ENCODE measurements at places on chromosomes 2 and 18.

- peak; percentile 65 for DNase-seq
Measured at GRCh38 chr2:2664989-2665833, 334.1 kb upstream of the MYT1L start.

DNA sequence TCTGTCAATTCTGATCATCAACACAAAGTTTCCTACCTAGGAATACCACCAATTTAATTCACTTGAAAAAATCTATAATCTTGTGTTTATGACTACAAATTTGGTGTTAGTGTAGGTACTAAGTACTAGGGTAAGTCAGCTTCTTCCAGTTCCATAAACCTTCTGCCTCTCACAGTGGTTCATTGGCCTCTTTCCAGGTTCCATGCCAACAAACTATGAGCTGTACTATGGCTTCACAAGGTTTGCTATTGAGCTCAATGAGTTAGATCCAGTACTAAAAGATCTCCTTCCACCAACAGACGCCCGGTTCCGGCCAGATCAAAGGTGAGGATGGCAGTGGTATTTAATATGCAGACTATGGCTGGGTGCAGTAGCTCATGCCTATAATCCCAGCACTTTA is 58.8 kb downstream of the PRKRA start:
- DNase-seq = peak; percentile 31

DNA sequence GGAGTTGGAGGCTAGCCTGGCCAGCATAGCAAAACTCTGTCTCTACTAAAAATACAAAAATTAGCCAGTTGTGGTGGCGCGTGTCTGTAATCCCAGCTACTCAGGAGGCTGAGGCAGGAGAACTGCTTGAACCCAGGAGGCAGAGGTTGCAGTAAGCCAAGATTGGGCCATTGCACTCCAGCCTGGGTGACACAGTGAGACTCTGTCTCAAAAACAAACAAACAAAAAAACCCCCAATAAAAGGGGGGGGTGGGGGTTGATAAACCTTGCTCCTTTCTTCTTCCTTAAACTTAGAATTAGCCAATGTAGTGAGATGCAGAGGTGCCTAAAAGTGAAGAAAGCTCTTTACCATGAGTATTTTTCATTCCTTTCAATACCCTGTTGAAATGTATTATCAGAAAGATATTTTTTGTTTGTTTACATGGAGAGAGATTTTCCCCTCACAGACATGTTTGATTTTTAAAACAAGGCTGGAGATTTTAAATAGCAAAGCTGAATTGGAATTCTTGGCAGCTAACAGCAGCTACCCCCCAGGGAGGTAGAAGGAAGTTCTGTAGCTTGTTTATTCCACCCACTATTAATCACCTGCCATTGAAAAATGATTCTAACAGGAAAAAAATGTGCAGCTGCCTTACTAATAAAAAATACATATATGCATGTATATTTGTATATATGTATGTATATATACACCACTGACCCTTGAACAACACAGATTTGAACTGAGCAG is 48.6 kb downstream of the GYPC start:
- DNase-seq = peak; percentile 69

DNA sequence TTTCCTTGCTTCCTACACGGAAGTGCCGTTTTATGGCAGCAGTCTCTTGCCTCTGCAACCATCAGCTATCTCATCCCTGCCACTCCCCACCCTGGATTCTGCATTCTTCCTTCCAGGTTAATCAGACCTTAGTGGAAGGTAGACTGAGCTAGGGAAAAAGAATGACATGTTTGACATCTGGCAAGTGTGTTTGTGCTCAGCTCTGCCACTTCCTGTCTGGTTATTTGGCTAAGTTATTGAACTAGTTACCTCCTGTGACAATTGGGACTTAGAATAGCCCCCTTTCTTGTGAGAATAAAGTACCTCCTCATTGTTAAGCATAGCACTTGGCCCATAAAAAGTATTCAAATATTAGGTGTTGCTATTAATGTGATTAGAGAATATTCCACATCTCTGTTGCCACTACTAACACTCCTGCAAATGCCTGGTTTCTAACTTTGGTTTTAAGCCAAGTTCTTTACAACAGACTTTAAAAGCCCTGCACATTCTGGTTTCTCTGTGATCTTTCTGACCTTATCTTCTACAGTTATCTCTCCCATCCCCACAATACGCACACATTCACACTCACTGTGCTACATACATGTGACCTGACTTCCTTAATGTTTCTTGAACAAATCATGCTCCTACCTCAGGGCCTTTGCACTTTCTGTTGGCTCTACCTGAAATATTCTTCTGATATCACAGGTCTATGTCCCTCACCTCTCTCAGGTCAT is 10.8 kb upstream of the MAPRE2 start:
- DNase-seq = no peak

DNA sequence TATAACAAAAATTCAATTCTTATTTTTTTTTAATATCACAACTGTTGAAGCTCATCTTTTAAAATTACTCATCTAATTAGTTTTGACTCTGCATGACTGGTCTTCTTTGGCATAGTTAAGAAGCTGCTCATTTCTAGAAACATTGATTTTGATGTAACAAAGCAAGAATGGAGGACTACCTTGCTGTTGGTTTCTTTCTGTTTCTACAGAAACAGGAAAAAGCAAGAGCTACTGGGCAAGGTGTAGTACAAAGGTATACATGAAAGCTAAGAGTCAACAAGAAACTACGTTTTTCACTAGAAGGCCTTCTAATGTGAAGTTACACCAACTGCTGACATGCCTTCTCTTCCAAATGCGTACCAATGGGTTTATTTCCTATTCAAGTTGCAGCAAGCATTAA is 90.6 kb upstream of the SYT4 start:
- DNase-seq = no peak

DNA sequence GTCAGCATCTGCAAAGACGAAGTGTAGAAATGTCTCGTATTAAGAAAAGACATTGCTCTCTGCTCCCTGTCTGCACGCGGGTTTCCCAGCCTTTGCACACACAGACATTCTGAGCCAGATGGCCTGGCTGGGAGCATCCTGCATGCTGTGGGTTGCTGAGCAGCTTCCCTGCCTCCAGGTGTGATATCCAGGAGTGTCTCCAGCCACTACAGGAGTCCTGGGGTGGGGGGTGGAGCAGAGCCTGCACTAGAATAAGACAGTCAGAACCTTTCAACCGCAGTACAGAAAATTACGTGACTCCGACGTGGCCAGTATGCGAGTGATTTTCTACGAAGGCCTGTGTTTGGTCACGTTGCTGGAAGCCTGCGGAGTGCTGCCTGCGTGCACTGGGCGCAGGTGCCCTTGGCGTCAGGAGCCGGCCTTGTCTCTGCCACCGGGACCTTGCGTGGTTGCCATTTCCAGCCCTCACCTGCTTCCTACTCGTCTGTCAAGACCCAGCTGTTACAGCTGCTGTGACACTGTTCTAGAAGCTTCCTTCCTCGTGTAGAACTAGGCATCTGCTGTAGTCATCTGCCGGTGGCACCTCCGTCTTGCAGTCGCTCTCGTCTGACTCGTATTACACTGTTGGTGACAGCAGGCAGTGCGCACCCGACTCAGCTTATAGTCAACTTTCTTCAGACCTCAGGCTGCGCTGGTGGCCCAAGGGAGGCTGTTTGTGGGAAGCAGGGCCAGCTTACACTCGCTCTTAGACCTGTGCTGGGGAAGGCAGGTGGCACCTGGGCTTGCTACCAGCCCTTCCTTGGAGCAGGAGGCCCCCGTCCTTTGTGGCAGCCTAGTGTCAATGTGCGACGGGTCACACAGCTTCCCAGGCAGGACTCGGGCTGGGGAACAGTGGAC is 11.2 kb downstream of the CTDP1 start:
- no peak for DNase-seq

- DNase-seq = peak; percentile 4
Measured at GRCh38 chr2:8797682-8798081, 39.7 kb downstream of the KIDINS220 start.

DNA sequence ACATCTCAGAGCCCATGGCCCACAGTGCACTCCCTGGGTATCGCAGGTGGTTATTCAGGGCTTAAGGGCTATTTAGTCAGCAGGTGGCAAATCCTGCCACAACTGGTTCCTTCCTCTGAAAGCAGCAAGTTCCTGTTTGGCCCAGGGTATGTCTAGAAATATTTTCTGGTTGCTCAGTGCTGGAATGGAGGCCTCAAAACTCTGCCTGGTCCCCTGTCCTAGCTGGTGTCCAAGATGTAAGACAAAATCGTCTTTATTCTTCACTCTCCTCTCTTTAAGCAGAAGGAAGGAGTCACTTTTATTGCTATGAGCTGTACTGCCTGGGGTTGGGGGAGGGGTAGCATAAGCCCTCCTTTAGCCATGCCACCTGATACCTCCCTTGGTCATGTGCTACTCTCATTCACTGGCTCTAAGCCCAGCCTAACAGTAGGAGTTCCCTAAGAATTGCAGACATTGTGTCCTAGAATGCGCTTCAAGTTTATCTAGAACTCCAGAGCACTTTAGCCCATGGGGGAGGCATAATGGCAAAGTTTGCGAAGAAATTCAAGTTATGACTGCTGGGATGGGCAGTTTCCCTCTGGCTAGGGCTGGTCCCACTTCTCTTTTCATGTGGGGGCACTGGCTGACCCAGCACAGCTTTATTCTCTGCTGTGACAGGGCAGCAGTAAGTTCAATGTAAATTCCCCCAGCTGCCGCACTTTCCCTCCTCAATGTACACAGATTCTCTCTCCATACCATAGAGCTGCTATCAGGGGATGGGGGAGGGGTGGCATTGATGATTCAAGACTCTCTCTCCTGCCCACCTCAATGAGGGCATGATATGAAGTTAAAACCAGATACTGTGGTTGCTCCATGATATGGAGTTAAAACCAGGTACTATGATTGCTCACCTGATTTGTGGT is 27.1 kb upstream of the CWC22 start:
- peak; percentile 83 for DNase-seq

- no peak for DNase-seq
Measured at GRCh38 chr2:55976681-55977080, 53.1 kb upstream of the EFEMP1 start.

- DNase-seq = no peak
Measured at GRCh38 chr2:241469746-241470145, 38.6 kb downstream of the STK25 start.

- peak; percentile 69 for DNase-seq
Measured at GRCh38 chr2:201698588-201699226, at the start of gene MPP4. MPP4 (minus strand) TSS chr2:201698644; CDS start chr2:201693954, 4,690 bp downstream.

DNA sequence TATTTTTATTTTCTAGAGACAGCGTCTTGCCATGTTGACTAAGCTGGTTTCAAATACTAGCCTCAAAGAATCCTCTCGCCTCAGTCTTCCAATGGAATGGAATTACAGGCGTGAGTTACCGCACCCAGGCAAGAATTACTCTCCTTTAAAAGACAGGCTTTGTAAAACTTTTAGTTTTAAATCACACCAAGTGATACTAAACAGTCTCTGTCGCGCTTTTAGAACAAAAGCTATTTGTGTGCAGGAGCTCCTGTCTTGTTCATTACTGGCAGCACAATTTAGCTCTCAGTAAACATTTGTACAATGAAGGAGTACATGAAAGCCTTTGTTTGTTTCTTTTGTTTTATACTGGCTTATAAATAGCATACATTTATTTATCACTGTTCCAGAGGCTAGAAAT is 1719.2 kb upstream of the PIK3C3 start:
- no peak for DNase-seq

DNA sequence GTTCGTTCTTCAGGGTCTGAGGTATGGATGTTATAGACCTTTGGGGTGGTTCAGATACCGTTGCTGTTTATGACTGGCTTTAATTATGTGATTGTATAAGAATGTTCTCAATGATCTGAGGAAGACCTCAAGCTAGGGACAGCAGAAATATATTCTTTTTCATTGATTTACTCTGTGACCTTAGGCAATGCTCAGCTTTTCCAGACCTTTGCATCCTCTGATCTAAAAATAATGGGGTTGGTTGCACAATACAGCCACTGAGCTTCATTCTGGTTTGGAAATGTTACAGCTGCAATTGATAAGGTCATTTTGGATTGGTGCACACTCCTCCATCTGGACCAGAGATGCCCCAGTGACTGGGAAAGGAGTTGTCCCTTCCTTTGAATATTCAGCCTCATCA is 17.2 kb upstream of the CABYR start:
- DNase-seq = no peak

DNA sequence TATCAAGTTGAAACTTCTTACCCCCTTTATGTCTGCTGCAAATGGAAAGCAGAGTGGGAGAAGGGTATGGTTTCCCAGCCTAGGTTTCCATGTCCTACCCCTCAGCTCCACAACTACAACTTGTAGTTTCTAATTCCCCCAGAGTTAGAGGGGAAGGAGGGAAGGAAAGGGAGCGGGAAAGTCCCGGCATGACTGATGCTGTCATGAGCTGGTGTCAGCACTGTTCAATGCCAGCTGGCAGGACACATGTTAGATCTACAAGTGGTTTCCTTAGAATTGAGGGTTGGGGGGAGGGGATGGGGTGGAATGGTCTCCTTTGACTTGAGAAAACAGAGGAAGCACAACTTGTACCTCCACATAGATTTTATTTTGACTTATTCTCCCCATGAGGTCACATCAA is 194.0 kb downstream of the MBD2 start:
- DNase-seq = no peak

GRCh38 chr2:129752176-129752575 is 227.3 kb upstream of the RAB6C start:
- DNase-seq = no peak

- no peak for DNase-seq
Measured at GRCh38 chr2:109530712-109531111, 83.1 kb downstream of the SEPTIN10 start.

GRCh38 chr2:108169982-108170625 is 69.7 kb upstream of the SULT1C3 start:
- DNase-seq = peak; percentile 32

- no peak for DNase-seq
Measured at GRCh38 chr18:75104483-75104882, 104.5 kb downstream of the PTGR3 start.

DNA sequence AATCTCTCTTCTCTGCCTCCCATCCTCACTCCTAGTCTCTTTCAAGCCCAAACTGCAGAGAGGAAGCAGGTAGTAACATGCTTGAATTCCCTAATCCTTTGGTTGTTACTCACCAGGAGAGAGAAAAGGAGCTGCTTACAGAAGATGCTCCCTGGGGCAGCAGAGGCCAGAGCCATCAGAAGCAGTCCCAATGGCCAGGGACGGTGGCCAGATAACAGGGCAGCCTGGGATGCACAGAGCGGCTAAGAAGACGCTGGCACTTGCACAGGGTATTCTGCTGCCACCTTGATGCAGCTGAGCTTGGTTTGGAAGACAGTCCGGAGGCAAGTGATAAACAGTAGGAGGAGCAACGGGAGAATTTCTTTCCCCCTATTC is 250 bp downstream of the DSC1 start:
- no peak for DNase-seq

- DNase-seq = peak; percentile 62
Measured at GRCh38 chr2:205775097-205775877, 93.0 kb downstream of the NRP2 start.

Measured in iris pigment epithelial cell (primary cell).